HFFc6 (cell line): ENCODE measurements at places on chromosomes 16 and 17.
A peak's percentile ranks its signal among the peaks of the same experiment; 100 is the strongest.

- no peak for DNase-seq
Measured at GRCh38 chr17:39677542-39678339, 9.5 kb downstream of the PNMT start.

DNA sequence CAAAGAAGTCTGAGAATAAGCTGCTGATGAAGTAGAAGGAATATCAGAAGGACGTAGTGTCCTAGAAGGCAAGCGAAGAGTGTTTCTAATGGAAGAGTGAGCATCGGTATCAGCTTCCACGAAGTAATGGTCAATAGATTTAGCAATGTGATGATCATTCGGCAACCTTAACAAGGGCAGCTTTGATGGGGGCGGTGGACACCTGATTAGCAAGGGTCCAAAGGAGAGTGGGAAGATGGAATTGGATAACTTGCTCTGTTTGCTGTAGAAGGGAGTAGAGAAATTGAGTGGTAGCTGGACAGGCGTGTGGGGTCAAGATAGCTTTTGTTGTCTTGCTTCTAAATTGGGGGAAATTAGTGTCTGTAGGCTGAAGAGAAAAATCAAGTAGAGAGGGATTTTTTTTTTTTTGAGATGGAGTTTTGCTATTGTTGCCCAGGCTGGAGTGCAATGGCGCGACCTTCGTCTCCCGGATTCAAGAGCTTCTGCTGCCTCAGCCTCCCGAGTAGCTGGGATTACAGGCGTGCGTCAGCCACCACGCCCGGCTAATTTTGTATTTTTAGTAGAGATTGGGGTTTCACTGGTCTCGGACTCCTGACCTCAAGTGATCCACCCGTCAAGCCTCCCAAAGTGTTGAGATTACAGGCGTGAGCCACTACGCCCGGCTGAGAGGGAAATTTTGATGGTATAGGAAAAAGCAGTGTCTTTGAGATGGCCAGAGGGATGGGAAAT is 13.9 kb upstream of the HES7 start:
- no peak for DNase-seq

GRCh38 chr16:30884760-30885159 is 9.1 kb downstream of the BCL7C start:
- no peak for DNase-seq

DNA sequence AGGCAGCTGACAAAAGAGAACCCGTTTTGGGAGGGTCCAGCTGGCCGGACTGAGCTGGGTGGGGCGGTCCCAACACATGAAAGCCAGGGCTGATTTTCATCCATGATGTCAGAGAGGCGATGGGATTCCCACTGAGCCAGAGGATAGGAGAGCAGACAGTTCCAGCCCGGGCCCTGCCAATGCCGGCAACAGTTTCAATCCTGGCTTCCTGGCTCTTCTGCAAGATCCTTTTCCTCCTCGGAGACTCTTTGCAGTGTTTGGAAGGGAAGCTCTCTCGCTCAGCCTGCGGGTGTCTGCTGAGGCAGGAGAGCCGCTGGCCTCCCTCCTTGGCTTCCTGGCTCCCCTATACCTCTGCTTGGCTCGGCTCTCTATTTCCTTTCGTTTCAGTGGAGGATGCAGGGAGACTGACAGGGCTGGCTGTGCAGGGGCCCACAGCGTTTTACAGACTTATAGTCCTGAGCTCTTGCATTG is 145.5 kb upstream of the SOX9 start:
- DNase-seq = peak; percentile 38

DNA sequence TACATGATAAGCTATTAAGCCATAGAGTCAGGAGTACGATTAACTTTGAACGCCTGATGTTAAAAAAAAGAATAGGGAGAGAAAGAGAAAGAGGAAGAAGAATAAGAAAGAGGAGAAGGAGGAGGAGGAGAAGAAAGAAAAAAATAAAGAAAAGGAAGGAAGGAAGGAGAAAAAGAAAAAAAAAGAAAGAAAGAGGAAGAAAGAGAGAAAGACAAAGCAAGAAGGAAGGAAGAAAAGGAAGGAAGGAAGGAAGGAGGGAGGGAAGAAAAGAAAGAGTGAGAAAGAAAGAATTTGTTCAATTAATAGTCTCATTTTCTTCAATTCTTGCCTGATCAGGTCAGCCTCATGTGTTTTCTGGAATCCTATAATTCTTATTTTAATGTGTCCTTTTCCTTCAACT is 33.7 kb downstream of the HS3ST2 start:
- DNase-seq = no peak
